ENCODE measurements at places on chromosomes 7 and 10.
A peak's percentile ranks its signal among the peaks of the same experiment; 100 is the strongest.

- H3K27me3 ChIP-seq: no peaks in the 10 kb centered on the region
- no peak overlapping the region for H3K4me3 ChIP-seq
- H3K27ac ChIP-seq: no peak overlapping the region
These were observed 279.8 kb downstream of the KCNMA1 start for GRCh38 chr10:77357611-77358310.

DNA sequence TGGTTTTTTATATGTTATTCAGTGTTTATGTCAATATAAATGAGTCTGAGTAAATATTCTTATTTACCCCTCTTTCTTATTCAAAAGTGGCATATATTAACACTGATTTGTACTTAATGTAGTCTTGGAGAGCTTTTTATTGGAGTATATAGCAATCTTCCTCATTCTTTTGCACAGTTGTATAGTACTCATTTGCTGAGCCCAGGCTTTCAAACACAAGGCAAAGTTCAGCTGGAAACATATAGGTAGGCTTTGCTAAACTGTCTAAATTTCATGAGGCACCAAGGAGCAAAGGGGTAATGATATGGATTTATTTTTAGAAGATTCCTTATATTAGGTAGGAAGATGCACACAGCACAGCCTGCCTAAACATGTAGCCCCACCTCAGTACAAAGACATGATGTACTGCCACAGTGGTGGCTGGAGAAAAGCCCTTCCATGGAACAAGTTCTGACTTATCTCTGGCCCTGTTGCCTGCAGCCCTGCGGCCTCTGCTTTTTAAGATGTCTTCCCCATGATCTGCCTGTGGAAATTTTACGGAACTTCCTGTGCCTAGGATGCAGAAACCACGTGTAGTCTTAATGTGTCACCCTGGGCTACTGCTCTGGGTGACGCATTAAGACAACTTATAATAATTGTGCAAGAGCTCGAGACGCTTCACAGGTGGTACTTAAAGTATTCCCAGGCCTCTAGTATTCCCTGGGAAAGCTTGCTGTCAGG lies 9.6 kb upstream of the PDCD4 start:
- peak; percentile 93 for DNase-seq
- no peak overlapping the region for H3K4me3 ChIP-seq
- H3K27ac ChIP-seq: no peak overlapping the region
- peaks cover 15% of the 10 kb centered on the region for H3K4me1 ChIP-seq

DNA sequence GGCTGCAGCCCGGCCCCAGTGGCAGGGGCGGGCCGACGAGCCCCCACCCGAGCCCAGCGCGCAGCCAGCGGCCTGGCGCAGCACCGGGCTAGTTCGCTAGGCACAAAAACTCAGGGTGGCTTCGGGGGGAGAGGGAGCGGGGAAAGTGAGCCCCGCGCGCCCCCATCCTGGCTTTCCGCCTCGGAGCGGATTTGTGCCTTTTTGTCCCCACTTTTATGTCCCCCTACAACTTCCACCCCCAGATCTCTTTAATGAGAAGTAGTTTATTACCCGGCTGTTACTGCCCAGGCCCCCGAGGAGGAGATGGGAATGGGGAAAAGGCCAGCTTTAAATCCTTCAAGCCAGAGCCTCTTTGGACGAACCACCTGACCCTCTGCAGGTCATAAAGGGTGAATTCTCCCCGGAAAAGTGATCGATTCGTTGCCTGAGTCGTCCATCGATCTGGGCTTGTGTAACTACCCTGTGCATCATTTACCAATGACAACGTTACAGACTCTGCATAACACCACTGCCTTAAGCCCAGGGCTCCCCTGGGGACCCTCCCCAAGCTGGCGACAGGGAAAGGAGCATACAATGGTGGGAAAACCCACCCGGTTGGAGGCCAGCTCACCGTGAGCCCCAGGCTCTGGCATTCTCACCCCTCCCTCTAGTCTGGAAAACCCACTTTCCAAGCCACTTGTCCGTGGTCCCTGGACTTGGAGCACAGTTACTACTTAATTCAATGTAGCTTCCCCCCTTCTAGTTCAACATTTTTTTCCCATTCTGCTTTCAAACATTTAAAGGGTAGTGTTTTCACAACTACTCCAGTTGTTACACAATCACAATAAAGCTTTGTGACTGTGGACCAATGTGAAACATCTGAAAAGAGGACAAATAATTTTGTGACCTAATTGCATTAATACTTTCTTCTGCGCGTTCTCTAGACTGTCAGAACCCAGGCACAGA lies 748 bp upstream of the SH3PXD2A start:
- DNase-seq: no peak
- H3K4me1 ChIP-seq: peaks cover 5% of the 10 kb centered on the region
- no peaks in the 10 kb centered on the region for H3K27me3 ChIP-seq
- H3K27ac ChIP-seq: no peak overlapping the region
- peak overlapping the region; percentile 77 for H3K4me3 ChIP-seq

DNA sequence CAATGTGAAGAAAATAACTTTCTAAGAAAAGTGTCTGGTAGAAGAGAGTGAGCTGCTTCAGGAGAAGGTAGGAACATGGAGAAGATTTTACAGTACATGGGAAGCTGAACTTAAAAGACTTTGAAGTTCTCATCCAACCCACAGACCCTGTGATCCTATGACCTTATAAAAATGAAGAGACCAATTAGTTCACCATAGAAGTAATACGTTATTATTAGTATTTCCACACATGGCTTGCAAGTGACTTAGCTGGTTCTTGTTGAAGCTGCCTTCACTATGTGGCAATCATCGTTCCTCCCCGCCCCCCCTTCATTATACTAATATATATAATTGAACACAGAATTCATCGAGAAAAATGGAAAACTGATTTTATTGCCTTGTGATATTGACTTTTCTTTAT lies 129.1 kb downstream of the SND1 start:
- DNase-seq: no peak
- peaks cover 2% of the 10 kb centered on the region for H3K36me3 ChIP-seq
- H3K4me3 ChIP-seq: no peak overlapping the region
- H3K27ac ChIP-seq: no peak overlapping the region
- no peaks in the 10 kb centered on the region for H3K4me1 ChIP-seq

DNA sequence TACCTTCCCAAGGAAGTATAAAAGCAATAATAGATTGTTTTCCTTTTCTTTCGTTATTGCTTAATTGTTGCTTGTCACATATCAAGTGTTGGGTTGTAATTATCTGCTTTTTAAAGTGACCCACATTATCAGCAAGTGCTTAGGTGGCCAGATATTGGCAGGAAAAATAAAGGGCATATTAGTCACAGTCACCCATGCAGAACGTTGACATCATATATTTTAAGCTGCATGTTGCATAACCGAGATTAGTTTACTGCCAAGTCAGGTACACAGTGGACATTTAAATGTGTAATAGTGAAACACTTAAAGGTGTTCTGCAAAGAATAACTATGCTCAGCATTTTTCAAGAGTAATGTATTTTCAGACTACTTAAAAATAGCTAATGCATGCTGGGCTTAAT lies 11.4 kb downstream of the NEBL start:
- H3K4me3 ChIP-seq: no peak overlapping the region
- no peaks in the 10 kb centered on the region for H3K27me3 ChIP-seq
- H3K36me3 ChIP-seq: no peaks in the 10 kb centered on the region
- H3K4me1 ChIP-seq: peaks cover 2% of the 10 kb centered on the region
- no peak for DNase-seq

DNA sequence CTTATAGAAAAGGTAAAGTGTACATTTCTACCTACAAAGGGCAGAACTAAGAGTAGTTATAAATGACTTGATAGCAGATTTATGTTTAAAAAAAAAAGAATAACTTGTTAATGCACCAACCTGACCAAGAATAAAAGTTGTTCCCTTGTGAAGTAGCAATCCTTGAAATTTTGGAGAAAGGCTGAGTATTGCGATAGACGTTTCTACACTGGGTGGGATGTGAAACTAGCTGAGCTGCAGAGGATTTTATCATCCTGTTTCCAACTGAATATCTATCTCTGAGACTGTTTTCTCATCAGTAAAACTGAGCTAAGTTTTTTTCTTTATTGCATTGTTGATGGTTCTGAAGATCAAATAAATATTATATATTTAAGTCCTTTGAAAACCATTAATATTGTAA lies 14.6 kb downstream of the MDFIC start:
- no peaks in the 10 kb centered on the region for H3K27me3 ChIP-seq
- H3K36me3 ChIP-seq: no peaks in the 10 kb centered on the region
- DNase-seq: no peak
- no peaks in the 10 kb centered on the region for H3K4me1 ChIP-seq
- no peak overlapping the region for H3K27ac ChIP-seq

- peak; percentile 52 for DNase-seq
- no peaks in the 10 kb centered on the region for H3K36me3 ChIP-seq
- peaks cover 2% of the 10 kb centered on the region for H3K4me1 ChIP-seq
These were observed 11.3 kb upstream of the KAZALD1 start for GRCh38 chr10:101050208-101051069.

DNA sequence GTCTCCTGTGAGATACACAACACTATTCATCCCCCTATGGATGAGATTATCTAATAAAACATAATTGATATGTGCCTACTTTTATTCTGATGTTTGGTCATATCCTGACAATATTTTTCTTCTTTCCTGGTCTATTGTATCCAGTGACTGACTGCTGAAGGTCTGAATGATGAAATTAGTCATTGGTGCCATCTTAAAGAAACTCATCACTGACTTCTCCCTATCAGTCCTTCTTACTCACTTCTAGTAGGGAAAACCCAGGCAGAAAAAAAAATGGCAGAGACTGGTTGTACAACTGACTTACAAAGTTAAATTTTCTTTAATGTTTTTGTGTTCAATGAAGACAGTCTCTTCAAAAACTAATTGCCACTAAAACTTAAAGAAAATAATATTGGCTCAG lies 377.4 kb downstream of the HTR7 start:
- no peak overlapping the region for H3K27ac ChIP-seq
- no peaks in the 10 kb centered on the region for H3K4me1 ChIP-seq
- H3K4me3 ChIP-seq: no peak overlapping the region

DNA sequence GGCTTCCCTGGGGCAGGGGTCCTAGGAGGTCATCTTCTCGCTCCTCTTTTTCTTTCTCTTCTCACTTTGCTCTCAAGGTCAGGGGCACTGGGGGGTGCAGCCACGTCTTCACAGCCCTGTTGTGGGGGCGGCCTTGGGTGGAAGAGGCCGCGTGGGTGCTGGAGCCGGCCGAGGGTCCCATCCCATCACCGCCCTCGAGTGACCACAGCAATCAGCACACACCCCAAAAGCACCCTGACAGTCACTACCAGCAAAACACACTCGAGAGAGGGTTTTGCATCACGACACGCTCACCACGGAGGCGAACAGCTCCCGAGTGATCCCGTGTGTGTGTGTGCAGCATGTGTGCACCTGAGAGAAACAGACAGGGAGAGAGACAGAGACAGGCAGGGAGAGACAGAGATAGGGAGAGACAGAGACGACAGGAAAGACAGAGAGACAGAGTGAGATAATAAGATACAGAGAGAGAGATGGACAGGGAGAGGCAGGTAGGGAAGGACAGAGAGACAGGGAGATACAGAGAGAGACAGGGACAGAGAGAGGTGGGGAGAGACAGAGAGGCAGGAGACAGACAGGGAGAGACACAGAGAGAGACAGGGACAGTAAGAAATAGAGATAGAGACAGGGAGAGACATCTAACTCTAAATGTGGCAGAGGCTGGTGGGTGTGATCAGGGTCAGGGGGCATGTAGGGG lies 100.9 kb downstream of the WDR37 start:
- no peak for DNase-seq
- no peak overlapping the region for H3K27ac ChIP-seq
- H3K4me3 ChIP-seq: no peak overlapping the region
- no peaks in the 10 kb centered on the region for H3K36me3 ChIP-seq
- H3K4me1 ChIP-seq: no peaks in the 10 kb centered on the region

DNA sequence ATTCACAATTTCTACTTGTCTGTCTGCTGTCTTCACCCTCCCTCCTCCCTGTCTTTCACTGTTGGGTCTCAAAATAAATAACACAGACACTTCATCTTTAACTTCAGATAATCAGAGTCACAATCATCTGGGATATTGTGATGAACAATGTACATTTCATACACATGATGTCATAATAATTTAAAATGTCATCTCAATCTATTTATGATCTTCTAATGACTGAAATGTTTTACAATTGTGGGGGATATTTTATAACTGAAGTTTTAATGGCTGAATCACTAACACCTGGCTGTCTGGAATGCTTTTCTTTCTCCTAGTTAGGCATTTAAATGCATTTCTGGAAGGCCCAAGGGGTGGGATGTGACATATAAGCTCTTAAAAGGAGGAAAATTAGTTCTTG lies 859.8 kb downstream of the LRMDA start:
- no peaks in the 10 kb centered on the region for H3K4me1 ChIP-seq
- H3K4me3 ChIP-seq: no peak overlapping the region
- DNase-seq: no peak
- no peak overlapping the region for H3K27ac ChIP-seq
- H3K27me3 ChIP-seq: no peaks in the 10 kb centered on the region

- no peaks in the 10 kb centered on the region for H3K4me1 ChIP-seq
- H3K27me3 ChIP-seq: no peaks in the 10 kb centered on the region
- no peaks in the 10 kb centered on the region for H3K36me3 ChIP-seq
- no peak overlapping the region for H3K4me3 ChIP-seq
- no peak overlapping the region for H3K27ac ChIP-seq
- no peak for DNase-seq
These were observed 95.5 kb upstream of the AGK start for GRCh38 chr7:141455723-141456122.

- no peaks in the 10 kb centered on the region for H3K27me3 ChIP-seq
- H3K4me3 ChIP-seq: no peak overlapping the region
- DNase-seq: peak; percentile 54
- H3K4me1 ChIP-seq: peaks cover 4% of the 10 kb centered on the region
- no peaks in the 10 kb centered on the region for H3K36me3 ChIP-seq
These were observed 231.1 kb downstream of the ARHGAP12 start for GRCh38 chr10:31697271-31698180.

- no peak for DNase-seq
- H3K36me3 ChIP-seq: no peaks in the 10 kb centered on the region
- no peaks in the 10 kb centered on the region for H3K27me3 ChIP-seq
These were observed 7.1 kb upstream of the MKX start for GRCh38 chr10:27752673-27753237.

DNA sequence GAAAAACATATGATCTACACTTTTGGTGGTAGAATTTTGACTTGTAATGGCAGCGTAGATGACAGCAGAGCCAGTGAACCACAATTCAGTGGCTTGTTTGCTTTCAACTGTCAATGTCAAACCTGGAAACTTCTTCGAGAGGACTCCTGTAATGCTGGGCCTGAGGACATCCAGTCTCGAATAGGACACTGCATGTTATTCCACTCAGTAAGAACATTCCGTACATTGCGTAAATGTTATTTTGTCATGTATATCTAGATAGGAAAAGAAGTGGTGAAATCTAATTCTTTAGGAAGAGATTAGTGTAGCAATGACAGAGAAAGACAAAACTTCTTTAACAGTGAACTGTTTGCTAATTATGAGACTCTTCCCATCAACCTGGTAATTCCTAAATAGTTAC lies 112.9 kb downstream of the PODXL start:
- H3K36me3 ChIP-seq: peaks cover 4% of the 10 kb centered on the region
- peak; percentile 97 for DNase-seq
- no peaks in the 10 kb centered on the region for H3K27me3 ChIP-seq
- H3K27ac ChIP-seq: no peak overlapping the region
- H3K4me1 ChIP-seq: no peaks in the 10 kb centered on the region

Measured in trophoblast cell (in vitro differentiated cells and primary cell).